ENCODE measurements at places on chromosomes 7 and 10.

- no peak for DNase-seq
Observed at GRCh38 chr7:41005374-41005901, 697.5 kb downstream of the INHBA start.

DNA sequence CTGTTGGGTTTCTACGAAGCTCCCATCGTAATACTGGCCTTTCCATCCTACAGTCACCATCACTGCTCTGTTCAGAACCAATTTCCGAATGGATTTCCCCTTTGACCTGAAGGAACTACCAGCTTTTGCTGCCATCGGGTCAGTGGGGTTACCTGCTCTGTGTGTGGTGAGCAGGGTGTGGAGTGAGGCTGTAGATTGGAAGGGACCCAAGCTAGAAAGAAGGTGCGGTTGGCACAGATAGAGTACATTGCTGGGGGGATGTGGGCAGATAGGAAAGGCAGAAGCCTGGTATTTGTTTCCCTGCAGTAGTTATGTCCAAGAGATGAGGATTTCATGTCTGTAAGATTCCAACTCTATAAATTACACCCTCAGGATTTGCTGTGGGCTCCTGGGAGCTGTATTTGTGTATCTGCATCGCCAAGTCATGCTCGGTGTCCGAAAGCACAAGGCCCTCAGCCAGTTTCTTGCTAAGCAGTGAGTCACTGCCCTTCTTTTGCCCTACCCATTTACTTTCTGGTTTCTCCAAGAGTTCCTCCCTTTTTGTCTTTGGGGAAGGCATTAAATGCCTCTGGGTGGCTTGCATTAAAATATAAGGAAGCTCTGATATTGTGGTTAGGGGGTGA, 15.4 kb downstream of the CLCN1 start:
- DNase-seq, result no peak

GRCh38 chr10:4266416-4267085, 481.5 kb upstream of the KLF6 start:
- no peak for DNase-seq

GRCh38 chr10:44651834-44652233, 259.3 kb upstream of the TMEM72 start:
- DNase-seq, result no peak

DNA sequence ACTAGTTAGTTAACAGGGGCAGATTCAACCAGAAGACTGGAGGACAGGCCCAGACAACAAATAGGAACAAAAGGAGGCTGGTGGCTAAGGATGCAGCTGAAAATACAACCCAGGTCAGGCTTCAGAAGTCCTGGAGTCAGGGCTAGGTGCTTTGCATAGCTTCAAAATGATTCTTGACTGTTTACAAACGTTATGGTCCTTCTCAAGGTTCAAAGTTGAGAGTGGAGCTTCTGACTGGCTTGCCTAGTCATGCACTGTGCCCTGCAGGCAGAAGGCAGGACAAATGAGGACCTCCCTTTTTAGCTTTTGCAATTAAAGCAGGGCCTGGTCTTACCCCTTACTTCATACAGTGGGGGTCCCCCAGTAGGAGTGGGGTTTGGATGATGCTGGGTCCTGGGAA, 4.4 kb upstream of the CDH23 start:
- no peak for DNase-seq

- DNase-seq, result no peak
Observed at GRCh38 chr10:124646483-124647352, 97.5 kb downstream of the FAM53B start.

Data from activated CD8-positive, alpha-beta memory T cell treated with anti-CD3 and anti-CD28 coated beads for 4 hours (primary cell).